Natural killer cell (primary cell): ENCODE measurements at places on chromosomes 2 and 18. TPM values are rescaled to one million over a fixed set of nuclear protein-coding genes. Genes with fewer than 3 reads are reported as not detected.

DNA sequence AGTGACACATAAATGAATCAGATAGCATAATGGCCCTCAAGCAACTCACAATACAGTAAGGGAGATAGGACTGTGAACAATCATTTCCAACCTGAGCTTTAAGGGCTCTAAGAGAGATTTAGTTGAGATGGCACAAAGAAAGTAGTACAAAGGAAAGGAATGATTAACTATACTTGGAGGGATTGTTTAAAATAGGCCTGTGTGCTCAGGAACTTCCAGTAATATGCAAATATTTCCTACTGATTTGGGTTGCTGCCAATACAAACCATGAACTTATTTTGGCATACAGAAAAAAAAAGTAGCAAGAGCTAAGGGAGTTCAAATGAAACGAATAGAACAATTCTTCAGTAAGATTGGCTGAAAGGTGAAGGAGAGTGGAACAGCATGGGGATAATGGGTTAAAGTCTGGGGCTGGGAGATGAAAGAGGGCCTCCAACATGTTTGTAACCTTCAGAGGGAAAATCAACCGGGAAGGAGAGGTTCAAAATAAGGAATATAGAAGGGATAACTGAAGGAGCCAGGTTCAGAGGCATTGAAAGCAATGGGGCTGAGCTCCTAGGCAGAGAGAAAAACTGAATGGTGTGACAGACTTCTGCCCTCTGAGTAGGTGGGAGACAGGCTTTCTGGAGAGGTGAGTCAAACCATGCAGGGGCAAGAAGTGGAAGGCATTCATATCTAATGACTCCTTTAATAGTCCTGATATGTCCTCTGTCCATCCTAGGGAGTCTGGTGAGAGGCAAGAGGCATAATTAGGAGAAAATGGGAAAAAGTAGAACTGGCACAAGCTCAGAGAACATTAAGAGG lies 83.5 kb downstream of the DNAH7 start:
- DNase-seq: no peak

GRCh38 chr2:207073801-207074678 lies 91.7 kb downstream of the KLF7 start:
- DNase-seq: no peak

DNA sequence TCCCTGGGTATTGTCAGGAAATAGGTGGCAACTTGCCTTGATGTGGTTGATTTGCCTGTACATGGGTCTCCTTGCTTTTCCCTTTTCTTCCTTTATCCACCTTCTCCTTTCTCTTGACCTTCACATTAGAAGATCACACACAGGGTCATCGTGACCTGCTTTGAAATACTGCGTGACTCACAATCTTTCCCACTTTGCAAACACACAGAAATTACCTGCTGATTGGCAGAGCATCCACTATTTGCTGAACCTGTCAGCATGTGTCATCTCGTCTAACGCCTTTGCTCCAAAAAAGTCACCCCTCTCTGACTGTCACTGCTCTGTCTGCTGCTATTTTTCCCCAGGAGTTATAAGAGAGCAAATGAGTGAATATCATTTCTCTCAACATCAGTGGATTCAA lies 60.8 kb downstream of the MYO3B start:
- DNase-seq: no peak

- no peak for DNase-seq
These were observed 264.4 kb downstream of the MTX2 start for GRCh38 chr2:176533505-176534193.

Gene SLC4A1AP
- total RNA-seq: 26.0 TPM

DNA sequence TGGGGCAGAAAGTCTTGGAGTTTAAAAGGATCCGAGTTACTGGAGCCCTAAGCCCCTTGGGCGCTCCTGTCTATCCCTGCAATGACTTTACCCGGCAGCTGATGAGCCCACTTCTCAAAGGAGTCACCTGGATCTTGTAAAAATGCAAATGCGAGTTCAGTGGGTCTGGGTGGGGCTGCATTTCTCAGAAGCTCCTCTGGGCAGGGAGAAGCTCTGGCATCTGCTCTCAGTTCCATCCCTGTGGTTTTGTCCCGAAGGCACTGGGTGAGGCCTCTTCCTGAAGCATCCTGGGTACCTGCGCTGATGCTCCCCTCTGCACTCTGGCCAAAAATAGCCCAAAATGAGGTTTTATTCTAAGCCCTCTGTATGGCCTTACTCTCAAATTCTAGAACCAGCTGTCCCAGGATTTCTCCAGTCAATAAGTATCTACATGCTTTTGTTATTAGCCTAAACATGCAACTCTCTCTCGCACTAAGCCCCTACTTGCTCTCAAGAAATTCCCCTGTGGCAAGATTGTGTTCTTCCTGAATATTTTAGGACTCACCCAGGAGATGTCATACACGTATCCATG lies 167.8 kb upstream of the APCDD1 start:
- DNase-seq: no peak
